Germinal center (tissue), 1 donor: ENCODE measurements at places on chromosomes 11 and 22.

DNA sequence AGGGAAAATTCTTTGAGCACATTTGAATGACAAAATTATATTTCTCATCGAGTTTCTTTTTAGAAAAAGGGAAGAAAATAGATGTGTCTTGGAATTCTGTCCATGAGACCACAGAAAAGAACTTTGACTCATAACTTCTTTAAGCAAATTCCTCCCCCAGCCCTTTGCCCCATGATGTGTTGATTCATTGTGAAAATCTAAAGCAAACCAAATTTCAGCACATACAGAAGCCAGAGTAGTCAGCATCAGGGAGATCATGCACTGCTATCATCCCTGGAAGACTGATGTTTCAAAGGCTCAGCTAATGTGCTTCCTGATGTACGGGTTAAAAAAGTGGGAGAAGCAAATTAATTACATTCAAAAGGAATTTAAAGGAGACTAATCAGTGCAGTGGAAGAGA, 159.7 kb downstream of the FAT3 start:
- no peak for DNase-seq

DNA sequence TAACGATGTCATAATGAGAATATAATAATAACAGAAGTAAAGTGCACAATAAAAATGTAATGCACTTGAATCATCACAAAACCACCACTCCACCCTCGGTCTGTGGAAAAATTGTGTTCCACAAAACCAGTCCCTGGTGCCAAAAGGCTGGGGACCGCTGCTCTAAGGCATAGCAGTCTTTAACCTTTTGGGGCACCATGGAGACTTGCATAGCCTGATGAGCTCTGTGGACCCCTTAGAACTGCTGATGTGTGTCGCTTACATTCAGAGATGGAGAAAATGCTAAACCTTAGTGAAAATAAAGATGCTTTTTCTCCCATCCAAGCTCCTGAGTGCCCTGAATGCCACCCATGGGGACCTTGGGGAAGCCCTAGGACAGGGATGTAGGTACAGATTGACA, 87.6 kb upstream of the SEPTIN5 start:
- DNase-seq: no peak

DNA sequence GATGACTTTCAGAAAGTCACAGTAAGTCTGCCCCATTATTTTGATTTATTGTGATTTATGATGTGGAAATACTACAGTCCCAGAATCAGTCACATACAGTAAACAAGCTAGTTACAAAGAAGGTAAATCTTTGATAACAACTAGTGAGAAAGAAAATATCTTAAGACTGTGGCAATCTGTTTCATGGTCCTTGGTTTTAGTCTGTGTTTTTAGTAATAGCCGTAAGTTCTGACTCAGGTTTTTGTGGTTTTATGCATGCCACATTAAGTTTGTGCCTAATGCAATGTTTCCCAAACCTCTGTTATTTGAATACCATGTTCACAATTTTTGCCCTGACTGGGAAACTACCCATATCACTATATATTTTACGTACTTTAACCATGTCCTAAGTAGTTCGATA, 6.7 kb downstream of the CEP295 start:
- DNase-seq: no peak

DNA sequence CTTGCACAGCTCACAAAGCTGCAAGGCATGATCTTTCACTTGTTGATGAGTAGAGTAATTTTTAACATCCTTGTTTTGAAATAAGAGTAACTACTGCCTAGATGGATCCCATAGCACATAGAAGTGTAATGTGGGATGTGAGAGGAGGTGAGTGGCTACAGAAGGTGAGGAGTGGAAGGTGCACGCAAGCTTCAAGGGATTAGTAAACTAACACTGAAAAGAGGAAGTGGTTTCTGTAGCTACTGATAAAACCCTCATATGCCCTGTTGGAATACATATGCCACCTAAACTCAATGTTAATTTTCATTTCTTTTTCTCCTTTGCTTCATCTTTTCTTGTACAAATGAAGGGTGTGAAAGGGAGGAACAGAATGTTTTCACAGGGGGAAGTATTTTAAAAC, 22.0 kb upstream of the CTSC start:
- no peak for DNase-seq

GRCh38 chr11:87600938-87601337, 563.2 kb downstream of the TMEM135 start:
- DNase-seq: no peak

DNA sequence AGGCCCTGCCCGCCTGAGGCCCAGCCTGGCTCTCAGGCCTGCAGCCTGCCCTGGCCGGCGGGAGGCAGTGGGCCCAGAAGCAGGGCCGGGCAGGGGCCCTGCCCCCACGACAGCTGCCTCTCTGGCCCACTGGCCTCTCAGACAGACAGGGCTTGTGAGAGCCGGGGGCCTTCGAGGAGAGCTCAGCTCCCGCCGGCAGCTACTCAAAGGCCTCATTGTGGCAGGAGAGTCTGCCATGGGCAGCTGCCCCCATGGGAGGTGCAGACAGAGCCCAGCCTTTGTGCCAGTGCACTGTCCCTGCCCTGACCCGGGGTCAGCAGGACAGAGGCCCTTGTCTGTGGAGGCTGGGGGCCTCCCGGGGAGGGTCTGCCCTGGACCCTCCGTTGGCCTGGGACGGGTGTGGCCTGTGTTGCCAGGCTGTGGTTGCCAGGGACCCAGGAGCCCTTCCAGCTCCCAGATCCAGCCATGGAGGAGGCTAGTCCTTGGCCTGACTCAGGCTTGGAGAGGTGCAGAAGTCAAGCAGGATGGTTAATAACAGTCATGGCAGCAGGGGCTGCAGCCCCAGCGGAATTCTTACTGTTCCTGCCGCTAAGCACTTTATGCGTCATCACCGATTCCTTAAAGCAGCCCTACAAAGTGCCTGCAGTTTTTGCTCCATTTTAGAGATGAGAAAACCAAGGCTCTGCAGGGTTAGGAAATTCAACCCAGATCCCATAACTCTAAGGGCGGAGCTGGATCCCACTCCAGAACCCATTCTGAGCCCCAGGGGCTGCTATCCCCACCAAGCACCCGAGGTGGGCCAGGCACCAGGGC, 12.5 kb downstream of the FLRT1 start:
- DNase-seq: no peak

DNA sequence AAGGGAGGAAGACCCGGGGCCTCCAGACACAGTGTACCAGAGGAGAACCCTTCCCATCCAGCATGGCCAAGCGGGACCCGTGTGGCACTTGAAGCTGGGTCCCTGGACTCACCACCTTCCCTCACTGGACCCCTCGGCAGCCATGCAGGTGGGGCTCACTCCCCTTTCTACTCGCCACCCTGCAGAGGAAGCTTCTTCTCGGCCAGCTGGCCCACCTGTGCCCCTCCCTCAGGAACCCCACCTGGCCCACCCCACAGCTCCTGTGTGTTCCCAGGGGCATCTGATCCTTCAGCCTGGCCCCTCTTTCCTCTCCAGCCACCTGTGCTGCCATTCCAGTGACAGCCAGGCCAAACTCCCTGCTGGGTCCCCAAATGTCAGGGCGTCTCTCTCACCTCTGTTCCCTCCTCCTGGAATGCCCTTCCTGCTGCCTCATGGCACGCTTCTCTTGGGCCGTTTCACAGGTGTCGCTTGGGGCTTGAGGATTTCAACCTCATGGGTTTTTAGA, 38.0 kb downstream of the IGF2 start:
- no peak for DNase-seq

DNA sequence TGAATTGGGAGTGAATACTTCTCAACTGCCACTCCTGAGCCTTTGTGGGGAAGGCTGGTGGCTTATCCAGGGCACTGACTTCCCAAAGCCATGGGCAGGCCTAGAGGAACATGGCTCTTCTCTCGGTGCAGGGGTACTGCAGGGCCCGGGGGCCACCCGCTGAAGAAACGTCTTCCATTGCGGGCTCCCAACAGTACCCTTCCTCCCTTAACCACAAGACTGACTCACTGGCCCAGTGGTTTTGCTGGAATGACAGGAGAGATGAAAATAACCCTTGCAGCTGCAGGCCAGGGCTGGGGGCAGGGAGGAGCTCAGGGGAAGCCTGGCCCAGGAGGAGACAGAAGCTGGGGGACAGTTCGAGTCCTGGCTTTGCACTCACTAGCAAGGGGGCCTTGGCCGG, 13.5 kb downstream of the TXN2 start:
- no peak for DNase-seq

GRCh38 chr11:35288817-35289541, 130.4 kb downstream of the SLC1A2 start:
- DNase-seq: no peak

DNA sequence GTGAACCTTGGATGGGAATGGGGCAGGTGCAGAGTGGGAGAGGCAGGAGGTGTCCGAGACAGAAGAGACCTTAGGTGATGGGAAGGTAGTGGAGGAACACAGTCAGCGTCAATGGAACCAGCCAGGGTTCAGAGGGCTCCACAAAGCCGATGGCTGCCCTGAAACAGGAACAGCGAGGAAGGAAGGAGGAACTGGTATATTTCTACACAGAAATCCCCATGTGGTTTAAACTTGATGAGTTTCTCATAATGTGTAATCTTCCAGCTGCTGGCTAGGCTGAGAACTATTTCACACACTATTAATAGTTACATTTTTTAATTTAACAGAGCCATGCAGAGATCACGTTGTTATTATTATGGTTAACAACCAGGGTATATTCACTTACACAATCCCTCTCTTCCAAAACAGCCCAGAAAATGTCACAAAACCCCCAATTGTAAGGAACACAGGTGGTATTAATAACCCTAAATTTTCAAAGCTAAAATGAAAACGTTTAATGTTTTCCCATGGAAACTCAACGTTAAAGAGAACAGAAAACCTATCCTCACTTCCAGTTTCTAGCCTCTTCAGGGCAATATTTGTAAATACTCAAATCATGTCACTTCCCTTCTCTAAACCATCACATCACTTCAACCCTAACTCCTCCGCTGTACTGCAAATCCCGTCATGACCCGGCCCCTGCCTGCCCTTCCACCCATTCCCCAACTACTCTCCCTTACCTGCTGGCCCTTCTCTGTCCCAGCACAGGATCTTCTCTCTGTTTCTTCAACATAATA, 74.5 kb upstream of the ARFGAP3 start:
- DNase-seq: peak; percentile 67

- DNase-seq: no peak
These were observed 43.0 kb downstream of the THAP12 start for GRCh38 chr11:76337923-76338322.

DNA sequence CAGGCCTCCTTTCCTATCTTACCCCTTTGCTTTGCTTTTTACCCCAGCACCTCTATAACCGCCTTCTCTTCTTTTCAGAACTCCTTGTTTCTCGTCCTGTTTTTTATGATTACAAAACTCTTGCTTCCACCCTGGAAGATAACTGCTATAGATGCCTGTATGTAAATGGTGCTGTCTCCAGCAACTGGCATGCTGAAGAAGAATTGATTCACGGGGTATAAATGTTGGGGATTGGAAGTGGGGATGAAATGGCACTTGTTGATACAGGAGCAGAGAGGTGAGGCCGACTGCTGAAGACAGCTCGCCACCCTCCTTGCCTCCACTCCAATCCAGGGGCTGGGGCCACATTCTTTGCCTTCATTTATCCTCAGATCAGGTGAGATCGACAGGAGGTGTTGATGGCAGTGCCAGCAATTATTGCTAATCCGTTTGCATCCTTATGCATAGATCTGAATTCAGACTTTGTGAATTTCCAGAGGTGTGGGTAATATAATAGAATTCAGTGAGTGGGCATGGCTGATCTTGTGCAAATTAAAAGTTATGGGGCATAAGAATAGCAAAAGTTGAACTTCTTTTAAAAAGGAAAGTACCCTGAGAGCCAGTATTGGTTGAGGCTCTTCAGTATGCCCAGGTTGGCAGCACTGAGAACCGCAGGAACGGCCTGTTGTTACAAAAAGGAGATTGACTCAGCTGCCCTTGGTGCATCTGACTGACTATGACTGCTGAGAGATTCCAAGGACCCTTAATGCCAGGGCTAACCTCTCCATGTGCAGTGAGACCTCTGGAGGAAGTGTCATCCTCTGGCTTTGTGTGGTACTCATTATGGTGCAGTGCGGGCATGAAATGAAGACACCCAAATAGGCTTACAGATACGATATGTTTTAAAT, 5.3 kb downstream of the NEAT1 start:
- no peak for DNase-seq

- peak; percentile 45 for DNase-seq
These were observed 30.0 kb upstream of the MMP7 start for GRCh38 chr11:102560555-102561011.

GRCh38 chr11:119764108-119764868, 35.3 kb upstream of the NECTIN1 start:
- DNase-seq: no peak

DNA sequence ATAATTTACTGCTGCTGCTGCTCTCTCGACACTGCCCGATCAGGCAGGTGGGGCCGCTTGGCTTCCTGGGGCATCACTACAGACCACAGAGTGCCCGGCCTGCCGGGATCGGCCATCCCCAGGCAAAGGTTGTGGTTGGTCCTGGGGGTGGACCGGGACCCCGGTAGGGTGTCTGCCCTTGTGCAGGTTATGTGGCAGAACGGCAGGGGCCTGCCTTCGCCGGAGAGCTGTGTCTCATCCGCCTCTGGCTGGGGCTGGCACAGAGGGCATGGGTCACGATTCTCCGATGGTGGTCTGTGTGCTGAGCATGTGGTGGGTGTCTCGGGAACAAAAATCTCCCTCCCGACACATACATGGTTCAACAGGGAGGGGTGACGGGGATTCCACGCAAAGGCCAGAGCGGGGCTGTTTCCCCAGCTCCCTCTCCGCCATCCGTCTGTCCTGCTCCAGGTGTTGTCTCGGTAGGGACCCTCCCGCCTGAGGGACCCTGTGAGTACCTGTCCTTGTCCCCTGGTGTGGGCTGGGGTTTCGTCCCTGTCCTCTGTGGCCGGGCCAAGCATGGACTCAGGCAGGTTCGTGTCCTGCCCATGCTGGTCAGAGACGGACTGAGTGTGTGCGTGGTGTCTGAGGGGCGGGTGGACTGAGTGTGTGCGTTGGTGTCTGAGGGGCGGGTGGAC, 7.8 kb downstream of the GRAMD4 start:
- DNase-seq: no peak

DNA sequence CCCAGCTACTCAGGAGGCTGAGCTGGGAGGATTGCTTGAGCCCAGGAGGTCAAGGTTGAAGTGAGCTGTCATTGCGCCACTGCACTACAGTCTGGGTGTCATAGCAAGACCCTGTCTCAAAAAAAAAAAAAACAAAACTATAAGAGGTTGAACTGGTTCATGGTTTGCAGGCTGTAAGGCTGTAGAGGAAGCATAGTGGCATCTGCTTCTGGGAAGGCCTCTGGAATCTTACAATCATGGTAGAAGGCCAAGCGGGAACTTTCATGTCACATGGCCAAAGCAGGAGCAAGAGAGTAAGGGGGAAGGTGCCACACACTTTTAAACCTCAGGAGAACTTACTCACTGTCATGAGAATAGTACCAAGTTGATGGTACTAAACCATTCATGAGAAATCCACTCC, 109.6 kb downstream of the SWAP70 start:
- no peak for DNase-seq

- DNase-seq: no peak
These were observed 154.5 kb downstream of the OR4C45 start for GRCh38 chr11:50187220-50187619.

- no peak for DNase-seq
These were observed 109.8 kb downstream of the WNT11 start for GRCh38 chr11:76096552-76096951.
